Thoracic aorta (tissue), 2 donors: ENCODE measurements at places on chromosomes 5 and 9. TPM values are rescaled to one million over a fixed set of nuclear protein-coding genes. Genes with fewer than 3 reads are reported as not detected.

The UGT3A2 gene
- not detected for total RNA-seq

DNA sequence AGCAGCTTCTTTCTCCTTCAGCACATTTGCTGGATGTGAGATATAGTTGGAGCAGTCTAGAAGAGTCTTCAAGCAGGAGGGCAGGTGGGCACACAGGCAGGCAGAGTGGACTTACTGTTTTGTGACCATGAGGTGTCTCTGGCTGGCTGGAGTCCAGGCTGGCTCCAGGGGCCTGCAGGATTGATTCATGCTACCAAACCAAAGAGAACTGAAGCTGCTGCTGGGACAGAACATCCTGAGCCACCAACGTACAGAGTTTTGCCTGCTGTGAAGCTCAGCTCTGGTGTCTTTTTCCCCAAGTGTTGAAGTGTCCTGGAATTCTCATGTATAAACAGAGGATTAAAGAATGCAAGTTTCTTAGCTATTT is 45.7 kb downstream of the CYSTM1 start:
- peaks cover 41% of the 10 kb centered on the region for H3K4me1 ChIP-seq
- DNase-seq = no peak
- no peaks in the 10 kb centered on the region for H3K36me3 ChIP-seq
- H3K27ac ChIP-seq = no peak overlapping the region
- H3K4me3 ChIP-seq = no peak overlapping the region

- no peaks in the 10 kb centered on the region for H3K27me3 ChIP-seq
- H3K4me1 ChIP-seq = peaks cover 6% of the 10 kb centered on the region
- H3K4me3 ChIP-seq = peak within 1 kb of the TSS; percentile 70
- no peaks in the 10 kb centered on the region for H3K36me3 ChIP-seq
These were observed at the start of gene RASGRF2 for GRCh38 chr5:80959768-80960442. Gene RASGRF2, plus strand, starts transcription at chr5:80960363. Its CDS starts 376 bp downstream, at chr5:80960739.

GRCh38 chr5:9425710-9426109 is 120.2 kb downstream of the SEMA5A start:
- H3K27ac ChIP-seq = no peak overlapping the region
- H3K4me3 ChIP-seq = no peak overlapping the region

- no peak overlapping the region for H3K4me3 ChIP-seq
- DNase-seq = no peak
- no peaks in the 10 kb centered on the region for H3K27me3 ChIP-seq
- no peaks in the 10 kb centered on the region for H3K4me1 ChIP-seq
- no peak overlapping the region for H3K27ac ChIP-seq
- H3K36me3 ChIP-seq = no peaks in the 10 kb centered on the region
These were observed 85.5 kb downstream of the AK8 start for GRCh38 chr9:132792547-132792946.

The PHF24 gene
- total RNA-seq = 0.35 TPM

The IFNK gene
- total RNA-seq = not detected

GRCh38 chr5:35554016-35554415 is 63.6 kb upstream of the SPEF2 start:
- DNase-seq = no peak
- no peak overlapping the region for H3K27ac ChIP-seq
- H3K27me3 ChIP-seq = no peaks in the 10 kb centered on the region
- H3K4me3 ChIP-seq = no peak overlapping the region

GRCh38 chr5:39822020-39822419 is 397.2 kb upstream of the DAB2 start:
- no peaks in the 10 kb centered on the region for H3K4me1 ChIP-seq
- H3K27ac ChIP-seq = no peak overlapping the region
- no peaks in the 10 kb centered on the region for H3K27me3 ChIP-seq
- no peak overlapping the region for H3K4me3 ChIP-seq
- H3K36me3 ChIP-seq = no peaks in the 10 kb centered on the region
